ENCODE measurements at places on chromosomes 2 and 18.

DNA sequence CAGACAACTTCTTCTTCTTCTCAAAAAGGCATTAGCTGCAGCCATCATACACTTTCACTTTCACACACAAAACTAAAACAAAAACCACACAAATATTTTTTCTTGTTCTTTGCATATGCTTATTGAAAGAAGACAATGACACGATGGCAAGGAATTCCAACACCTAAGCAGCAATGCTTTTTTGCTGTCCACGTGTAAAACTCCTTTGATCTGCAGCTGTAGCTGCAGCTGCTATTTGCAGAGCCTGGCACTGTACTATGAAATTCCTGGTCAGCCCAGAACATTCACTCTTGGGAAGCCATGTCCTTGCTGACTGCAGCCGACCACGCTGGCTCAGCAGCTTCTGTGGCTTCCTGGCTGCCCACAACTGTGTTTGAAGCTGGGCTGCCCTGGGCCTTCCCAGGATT lies 316.2 kb downstream of the CDH2 start:
- peak; percentile 54 for DNase-seq

DNA sequence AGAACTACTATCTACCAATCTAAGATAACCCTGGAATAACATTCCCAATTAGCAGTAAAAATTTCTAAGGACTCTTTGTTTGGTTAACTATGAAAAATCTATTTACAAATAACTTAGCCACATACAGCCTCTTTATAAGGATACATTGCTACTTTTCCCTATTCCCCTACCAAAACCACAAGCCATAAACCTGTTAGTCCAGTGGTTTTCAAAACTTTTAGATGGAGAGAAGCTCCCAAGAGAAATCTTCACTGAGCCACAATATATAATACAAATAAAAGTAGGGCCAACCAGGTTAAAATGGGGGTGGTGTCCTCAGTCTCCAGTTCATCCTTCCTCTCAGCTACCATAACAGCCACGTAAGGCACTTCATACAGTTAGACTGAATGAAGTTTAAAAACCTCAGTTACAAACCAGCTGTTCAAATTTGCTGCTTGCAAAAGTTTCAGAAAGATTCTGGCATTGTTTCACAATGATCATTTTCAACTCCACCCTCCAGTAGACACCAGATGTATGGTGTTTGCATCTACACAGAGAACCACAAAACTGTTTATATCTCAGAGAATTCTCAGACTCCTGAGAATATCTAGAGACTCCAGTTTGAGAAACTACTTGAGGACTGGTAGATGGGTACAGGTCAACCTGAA lies 26.0 kb downstream of the SOS1 start:
- peak; percentile 20 for DNase-seq

- DNase-seq, result no peak
Observed at GRCh38 chr2:238113611-238114010, 13.5 kb downstream of the ESPNL start.

- no peak for DNase-seq
Observed at GRCh38 chr2:53429901-53430300, 337.7 kb upstream of the CHAC2 start.

DNA sequence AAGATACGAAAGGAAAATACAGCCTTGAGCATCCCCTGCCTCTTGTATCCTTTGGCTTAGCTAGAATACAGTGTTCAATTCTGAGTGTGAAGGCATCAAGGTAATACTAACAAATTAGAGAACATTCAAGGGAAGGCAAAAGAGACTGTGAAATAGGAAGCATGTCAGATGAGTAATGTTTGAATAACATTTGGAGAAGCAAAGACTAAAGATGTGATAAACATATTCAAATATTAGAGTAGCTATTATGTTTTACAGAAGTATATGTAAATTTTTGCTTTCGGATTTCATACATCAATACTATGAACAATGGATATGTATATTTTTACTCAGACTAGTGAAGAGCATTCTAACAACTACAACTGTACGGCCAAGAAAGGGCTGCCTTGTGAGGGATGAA lies 161.7 kb upstream of the FN1 start:
- DNase-seq, result no peak

- no peak for DNase-seq
Observed at GRCh38 chr2:230711224-230711623, 1.4 kb upstream of the CAB39 start.

DNA sequence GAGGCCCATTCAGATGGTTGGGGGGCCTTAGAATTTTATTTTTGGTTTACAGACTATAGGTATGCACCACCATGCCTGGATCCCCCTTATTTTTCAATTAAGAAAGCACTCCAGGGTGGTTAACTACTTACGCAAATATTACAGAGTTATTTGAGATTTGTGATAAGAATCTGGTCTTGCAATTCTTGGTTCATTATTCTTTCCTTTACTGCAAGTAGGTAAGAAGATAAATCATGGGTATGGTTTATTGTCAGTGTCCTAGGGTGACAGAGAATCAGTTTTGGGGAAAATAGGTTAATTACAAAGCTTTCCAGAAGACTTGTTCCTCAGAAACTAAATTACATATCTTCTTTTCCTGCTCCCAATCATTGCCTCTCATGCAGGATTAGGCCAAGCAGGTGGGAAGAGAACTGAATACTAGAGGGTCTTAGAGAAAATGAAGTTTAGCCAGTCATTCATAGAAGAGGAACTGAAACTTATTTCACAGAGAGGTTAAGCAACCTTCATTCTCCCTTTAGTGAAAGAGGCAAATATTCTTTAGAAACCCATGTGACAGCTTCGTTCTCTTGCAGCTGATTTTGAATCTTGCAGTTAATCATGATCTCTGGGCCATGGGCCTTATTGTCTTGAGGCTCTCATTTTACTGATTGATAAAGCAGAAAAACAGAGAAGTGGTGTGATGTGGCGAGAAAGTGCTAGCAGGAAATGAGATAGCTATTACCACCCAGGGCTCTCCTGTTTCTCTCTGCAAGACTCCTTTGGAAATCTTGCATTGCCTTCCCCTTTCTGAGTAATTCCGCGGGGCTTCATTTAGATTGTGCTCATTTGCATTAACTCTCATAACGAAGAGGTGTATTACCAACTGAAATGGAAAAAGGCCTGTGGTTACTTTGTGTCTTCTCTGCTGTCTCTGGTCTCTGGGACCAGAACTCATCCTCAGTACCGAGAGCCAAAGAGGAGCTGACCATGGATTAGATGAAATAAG lies 44.8 kb upstream of the ARHGAP25 start:
- DNase-seq, result no peak

DNA sequence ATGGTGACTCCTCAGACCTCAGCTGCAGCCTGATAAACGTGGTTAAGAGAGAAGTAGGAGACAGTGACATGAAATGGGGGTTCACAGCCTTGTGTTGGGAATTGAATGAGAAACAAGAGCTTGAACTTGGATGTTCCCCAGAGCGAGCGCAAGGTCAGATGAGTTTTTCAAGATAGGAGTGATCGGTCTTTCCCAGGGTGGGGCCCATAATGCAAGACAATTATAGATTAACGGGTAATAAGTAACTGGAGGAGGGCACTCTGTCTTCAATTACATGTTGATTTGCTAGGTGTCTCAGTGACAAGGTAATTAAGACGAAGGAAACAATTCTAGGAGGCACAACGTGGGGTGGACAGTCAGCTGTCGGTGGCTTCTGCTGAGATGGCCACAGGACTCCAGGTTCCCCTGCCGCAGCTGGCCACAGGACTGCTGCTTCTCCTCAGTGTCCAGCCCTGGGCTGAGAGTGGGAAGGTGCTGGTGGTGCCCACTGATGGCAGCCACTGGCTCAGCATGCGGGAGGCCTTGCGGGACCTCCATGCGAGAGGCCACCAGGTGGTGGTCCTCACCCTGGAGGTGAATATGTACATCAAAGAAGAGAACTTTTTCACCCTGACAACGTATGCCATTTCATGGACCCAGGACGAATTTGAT lies at the start of gene UGT1A5:
Gene UGT1A5 (plus strand): TSS at position 297 of the 651 bp plus-strand sequence. CDS start 85 bp downstream, at position 382.
- DNase-seq, result no peak

GRCh38 chr2:46347648-46348280 lies 50.6 kb downstream of the EPAS1 start:
- DNase-seq, result no peak

DNA sequence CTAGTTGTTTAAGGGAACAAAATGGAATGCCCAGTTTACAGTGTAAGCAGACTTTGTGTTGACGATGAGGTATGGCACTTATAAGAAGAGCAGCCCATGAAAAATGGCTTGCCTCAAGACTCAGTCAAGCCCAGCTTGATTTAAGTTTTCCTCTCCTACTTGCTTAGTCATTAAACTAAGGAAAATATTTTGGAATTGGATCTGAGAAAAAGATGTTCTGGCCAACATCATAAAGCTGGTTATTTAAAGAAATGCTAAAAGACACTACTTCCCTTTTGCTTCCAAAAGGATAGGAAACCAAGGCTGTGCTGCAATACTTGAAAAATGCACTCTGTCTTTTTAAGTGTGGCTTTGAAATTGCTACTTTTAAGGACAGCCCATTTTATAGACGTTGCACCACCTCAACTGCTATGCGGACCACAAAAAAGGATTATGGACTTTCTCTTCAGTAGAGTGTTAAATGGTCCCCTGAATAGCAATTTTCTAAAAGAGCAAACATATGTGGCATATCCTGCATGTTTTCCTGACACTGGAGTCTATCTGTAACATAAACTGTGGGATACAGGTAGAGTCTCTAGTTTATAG lies 32.1 kb downstream of the CCDC141 start:
- DNase-seq, result no peak

- DNase-seq, result no peak
Observed at GRCh38 chr2:59046401-59047372, 805.6 kb upstream of the FANCL start.

- DNase-seq, result peak; percentile 85
Observed at GRCh38 chr2:158412206-158412605, 44.3 kb downstream of the CCDC148 start.

Data from EH (cell line).